Small intestine (tissue), 16 donors: ENCODE measurements at places on chromosomes 5 and 9. TPM values are rescaled to one million over a fixed set of nuclear protein-coding genes. Genes with fewer than 3 reads are reported as not detected.

Gene RPP25L
- 93.7 TPM for polyA plus RNA-seq

- DNase-seq, result no peak
Measured at GRCh38 chr5:139472386-139473030, 1.7 kb downstream of the SMIM33 start.

DNA sequence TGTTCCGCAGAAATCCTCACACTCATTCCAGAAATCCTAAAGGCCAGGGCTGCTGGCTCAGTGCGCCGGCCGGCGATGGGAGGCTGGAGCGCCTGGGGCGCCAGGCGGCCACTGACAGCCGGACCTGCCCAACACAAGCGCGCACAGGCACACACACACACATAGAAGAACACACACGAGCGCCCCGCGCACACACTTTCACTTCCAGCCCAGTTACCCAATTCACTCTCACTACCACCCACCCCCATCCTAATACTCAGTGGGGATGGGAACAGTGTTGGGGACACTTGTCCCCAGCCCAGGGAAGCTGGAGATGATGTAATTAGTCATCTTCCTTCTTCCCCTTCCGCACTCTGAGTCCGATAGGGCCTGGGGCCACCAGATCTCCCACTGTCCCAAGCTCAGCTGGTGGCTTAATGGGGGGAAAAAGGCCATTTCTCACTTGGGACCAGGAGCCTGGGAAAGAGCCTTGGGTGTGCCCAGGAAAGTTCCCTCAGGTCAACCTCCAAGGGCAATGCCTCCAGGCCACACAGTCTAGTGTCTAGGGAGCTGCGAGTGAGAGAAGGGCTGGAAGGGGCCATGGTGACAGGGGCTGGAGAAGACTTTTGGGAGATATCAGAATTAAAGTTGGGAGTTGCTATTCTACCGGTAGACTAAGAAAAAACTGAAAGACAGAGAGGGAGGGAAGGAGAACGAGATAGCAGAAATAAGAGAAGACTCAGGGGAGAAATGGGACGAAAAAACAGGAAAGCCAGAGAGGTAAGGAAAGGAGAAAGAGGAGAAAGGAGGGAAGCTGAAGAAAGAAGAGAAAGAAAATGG lies 1.7 kb downstream of the EBF1 start:
- DNase-seq, result peak; percentile 19

DNA sequence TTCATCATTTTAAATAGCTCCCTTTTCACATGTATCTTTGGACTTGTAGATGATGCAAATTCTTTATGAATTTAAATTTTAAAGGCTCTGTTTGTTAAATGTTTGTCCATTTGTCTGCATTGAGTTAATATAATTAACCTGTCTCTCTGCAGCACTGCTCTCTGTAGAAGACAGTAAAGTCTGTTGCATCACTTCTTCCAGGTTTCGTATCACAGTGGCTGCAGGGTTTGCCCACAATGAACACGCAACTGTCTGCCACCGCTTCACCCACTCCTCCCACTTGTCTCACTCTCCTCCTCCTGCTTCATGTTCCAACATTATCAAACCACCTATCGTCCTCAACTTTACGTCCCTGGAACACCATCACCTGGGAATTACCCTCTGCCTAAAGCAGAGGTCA lies 231.3 kb upstream of the SLC30A5 start:
- no peak for DNase-seq

DNA sequence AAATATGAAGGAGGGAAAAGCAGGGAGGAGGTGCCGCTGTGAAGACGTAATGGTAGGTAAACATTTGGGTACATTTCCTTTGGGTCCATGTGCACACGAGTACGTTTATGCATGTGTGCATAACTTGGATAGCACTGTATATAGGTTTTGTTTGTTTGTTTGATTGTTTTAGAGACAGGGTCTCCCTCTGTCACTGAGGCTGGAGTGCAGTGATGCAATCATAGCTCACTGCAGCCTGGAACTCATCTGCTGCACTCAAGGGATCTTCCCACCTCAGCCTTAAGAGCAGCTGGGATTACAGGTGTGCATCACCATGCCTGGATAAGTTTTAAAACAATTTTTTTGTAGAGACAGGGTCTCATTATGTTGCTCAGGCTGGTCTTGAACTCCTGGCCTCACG lies 94.0 kb downstream of the THBS4 start:
- no peak for DNase-seq

GRCh38 chr9:71703172-71703872 lies 65.0 kb downstream of the CEMIP2 start:
- DNase-seq, result no peak

Gene ATP6V1G1
- polyA plus RNA-seq, result 148 TPM

DNA sequence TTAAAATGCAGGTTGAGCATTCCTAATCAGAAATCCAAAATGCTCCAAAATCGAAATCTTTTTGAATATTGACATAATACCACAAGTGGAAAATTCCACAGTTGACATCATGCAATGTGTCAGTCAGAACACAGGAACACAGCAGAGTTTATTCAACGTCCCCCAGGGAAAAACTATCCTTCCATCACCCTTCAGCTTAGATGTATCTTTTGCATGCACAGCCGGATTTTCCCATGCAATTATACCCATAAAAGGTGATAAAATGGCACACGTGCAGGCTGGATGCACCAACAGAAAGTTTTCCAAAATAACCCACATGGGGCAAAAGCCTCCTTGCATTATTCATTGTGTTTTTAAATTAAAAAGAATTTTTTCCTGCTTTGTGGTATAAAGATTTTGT lies 71.2 kb downstream of the RAB24 start:
- DNase-seq, result no peak

Gene LECT2
- not detected for polyA plus RNA-seq

Gene PCDHGA10
- 0.27 TPM for polyA plus RNA-seq

GRCh38 chr9:104820336-104820735 lies 56.4 kb downstream of the NIPSNAP3B start:
- no peak for DNase-seq

Gene RASEF
- polyA plus RNA-seq, result 4.2 TPM

Gene UBE2B
- polyA plus RNA-seq, result 107 TPM

Gene PCDHB3
- 0.68 TPM for polyA plus RNA-seq

Gene CTXN3
- polyA plus RNA-seq, result not detected

DNA sequence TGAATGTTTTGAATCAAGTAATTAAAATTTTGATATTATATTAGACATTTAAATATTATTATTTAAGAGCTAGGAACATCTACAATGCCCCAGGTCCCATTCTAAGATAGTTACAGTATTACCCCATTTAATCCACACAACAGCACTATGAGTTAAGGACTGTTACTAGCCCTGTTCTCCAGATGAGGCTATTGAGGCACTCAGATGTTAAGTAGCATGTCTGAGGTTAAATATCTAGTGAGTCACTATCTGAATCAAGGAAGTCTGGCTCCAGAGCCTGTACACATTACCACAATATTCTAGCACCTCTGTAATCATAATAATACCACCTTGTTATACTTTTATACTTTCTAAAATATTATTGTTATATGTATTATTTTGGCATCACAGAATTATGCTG lies 304.6 kb downstream of the PDE4D start:
- no peak for DNase-seq

DNA sequence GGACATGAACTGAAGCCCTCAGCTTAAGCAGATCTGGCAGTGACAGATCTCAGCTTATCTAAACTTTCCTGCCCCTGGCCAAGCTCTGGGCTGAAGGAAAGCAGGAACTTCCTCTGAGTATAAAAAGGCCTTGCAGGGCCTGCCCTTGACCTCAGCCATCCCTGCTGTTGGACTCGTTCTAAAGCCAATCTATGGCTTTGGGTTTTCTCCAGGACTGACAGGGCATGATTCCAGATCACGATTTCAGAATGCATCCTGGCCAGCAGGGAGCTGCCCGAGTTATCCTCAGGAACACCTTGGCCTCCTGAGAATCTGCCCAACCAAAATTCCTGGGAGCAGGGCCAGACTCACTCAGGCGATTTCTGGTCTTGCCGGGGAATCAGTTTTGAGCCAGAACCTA lies 502.7 kb downstream of the TLE4 start:
- DNase-seq, result no peak

GRCh38 chr5:146944019-146944418 lies 65.5 kb upstream of the PPP2R2B start:
- no peak for DNase-seq

- DNase-seq, result peak; percentile 69
Measured at GRCh38 chr9:84170521-84171141, 169.9 kb downstream of the SLC28A3 start.

Gene RPL7A
- polyA plus RNA-seq, result 3,312 TPM

Gene PCDHA9
- 0.01 TPM for polyA plus RNA-seq

- DNase-seq, result no peak
Measured at GRCh38 chr5:109917966-109918365, 228.2 kb downstream of the MAN2A1 start.
